NCI-H526 (cell line): ENCODE measurements at places on chromosomes 11 and 22.

- DNase-seq: no peak
Observed at GRCh38 chr11:12675951-12676711, 1.9 kb downstream of the TEAD1 start.

GRCh38 chr11:75389925-75390324 is 9.4 kb upstream of the RPS3 start:
- no peak for DNase-seq

DNA sequence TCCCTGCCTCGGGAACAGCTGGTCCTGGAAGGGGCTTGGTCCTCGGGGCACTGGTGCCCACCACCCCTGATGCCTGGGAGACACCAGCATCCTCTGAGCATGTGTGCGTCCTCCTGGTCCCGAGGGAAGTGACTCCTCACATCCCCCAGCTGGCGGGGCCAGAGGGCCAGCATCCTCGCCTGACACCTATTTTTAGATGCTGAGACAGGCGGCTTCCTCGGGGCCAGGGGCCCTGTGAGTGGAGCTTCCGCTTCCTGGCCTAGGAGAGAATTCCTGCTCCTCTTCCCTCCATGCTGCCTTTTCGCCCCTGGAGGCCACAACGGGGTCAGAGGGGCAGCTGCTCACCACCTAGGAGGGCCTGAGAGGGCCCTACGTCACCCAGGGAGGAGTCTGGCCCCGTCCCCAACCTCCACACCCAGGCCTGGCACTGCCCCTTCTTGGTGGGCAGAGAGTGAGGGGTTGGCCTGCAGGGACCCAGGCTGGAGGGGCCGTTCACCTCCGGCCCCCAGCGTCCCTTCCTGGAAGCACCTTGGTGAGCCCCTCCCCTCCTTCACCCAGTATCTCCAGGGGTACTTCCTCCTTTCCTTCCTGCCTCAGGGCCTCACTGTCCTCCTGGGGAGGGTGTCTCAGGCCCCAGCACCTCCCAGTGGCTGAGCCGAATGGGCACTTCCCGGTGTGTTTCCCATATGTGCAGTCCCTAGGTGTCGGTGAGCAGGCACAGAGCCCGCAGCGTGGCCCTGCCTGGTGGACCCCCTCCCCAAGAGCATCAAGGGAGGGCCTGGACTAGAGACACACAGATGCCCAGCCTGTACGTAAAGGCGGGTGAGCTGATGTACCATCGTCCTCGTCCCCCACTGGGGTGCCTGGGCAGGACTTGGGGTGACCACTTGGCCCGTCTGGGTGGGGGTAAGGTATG is 6.1 kb downstream of the CD81 start:
- DNase-seq: peak; percentile 53

- DNase-seq: no peak
Observed at GRCh38 chr22:24207264-24208011, 26.2 kb downstream of the SUSD2 start.

DNA sequence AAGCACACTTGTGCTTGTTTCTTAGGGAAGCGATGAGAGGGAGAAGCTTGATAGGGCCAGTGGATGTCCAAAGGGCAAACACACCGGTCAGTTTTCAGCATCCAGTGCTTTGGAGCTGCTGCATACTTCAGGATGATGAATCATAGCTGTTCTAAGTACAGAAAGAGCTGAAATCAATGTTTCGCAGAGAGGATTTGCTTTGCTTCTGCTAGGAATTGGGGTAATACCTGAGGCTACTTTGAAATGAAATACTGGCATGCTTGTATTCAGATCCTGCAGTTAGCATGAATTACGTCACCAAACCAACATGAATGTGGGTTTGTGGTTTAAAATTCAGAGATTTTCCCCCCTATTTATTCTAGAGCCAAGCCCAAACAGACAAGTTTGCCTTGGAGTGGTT is 41.7 kb upstream of the SC5D start:
- DNase-seq: no peak

DNA sequence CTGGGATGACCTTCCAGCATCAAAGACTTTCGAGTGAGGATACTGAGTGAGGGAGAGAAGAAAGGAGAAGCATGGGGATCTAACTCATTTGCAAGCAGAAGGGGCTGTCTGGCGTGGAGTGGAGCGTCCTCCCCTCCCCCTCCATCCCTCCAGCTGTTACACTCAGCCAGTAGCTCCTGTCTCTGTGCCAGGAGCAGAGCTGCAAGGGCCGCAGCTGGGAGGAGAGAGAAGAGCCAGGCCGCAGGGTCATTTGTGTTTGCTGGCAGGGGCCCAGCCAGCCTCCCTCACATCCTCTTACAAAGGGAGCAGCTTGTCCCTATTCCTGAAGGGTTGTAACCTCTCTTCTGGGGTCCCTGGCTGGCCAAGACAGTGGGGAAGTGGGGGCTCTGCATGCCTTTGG is 57.9 kb downstream of the NECTIN1 start:
- DNase-seq: no peak

DNA sequence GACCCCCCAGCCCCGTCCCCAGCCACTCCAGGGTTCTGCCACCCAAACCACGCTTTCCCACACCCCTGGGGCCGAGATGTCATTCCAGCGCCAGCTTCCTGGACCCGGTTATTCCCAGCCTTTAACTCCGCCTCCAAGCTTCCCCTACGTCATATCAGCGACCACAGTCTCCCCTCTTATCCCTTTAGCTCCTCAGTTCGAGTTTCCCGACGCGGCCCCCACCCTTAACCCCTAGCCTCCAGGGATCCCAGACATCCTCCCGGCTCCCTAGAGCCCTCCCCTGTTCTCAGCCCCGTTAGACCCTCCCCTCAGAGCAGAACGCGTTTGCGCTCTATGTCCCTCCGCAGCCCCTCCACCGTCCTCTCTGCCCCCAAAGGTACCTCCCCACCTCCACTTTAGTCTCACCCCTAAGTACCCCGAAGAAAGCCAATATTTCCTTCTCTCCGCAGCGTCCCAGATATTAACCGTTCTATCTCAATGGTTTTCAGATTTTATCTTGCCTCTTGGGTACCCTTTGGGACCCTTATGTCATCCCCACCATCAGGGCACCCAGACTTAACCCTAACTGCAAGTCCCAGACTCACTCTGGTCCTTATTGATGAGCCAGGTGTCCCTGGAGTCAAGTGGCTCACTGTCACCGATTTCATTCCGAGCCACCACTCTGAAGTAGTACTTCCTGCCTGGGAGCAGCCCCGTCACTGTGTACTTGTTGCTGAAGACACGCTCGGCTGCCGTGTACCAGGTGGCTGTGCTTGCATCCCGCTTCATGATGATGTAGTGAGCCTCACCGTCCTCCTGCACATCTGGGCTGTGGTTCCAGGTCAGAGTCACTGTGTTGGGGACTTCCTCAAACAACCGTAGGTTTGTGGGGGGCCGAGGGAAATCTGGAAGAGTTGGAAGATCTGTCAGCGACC is 8.0 kb downstream of the TMEM86A start:
- DNase-seq: peak; percentile 82
